Inflammatory macrophage (primary cell): ENCODE measurements at places on chromosomes 12 and 14.
A peak's percentile ranks its signal among the peaks of the same experiment; 100 is the strongest.

DNA sequence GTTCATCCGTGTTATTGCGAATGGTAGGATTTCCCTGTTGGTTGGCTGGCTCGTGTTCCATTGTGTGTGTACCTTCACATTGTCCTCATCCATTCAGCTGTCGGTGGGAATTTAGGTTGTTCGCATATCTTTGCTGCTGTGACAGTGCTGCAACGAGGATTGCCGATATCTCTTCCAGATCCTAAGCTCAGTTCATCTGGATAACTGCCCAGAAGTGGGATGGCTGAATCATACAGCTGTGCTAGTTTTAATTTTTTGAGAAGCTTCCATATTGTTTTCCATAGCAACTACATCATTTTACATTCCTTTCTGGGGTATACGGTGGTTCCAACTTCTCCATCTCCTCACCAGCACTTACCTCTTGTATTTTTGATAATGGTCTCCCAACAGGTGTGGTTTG, 292.8 kb upstream of the SFSWAP start:
- no peak for DNase-seq

DNA sequence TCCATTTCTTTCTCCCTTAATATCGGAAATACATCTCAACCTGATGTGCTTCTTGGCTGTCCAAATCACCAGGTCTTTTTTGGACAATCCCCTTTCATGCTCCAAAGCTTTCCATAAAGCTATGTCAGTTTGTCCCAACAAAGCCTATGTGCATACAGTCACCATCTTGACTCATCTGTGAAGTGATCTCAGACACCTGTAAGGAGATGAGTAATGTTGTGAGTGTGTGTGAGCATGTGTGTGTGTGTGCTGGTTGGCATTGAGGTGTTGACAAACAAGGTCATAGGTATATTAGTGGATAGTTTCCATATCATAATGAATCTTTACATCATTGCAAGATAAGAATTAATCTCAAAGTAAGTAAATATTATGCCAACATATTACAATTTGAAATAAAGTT, 1243.3 kb upstream of the SEL1L start:
- no peak for DNase-seq

GRCh38 chr14:92624764-92625163, 111.2 kb downstream of the RIN3 start:
- no peak for DNase-seq

DNA sequence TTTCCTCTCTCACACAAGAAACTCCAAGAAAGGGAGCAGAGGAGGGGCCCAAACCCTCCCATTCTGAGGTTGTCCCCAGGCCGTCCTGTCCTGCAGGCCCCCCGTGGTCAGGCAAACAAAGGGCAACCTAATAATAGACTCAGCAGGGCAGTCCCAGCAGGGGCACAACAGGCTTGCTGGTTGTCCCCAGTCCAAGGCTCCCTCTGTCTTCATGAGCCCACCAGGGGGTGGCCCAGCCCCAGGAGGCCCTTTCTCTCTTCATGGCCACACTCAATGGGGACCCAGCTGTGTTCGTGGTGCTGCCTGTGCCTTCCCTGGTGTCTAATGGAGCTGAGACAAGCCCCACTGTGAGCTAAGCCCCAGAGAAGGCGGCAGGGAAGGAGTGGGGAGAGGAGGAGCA, 359.9 kb downstream of the ADGRD1 start:
- DNase-seq: no peak

DNA sequence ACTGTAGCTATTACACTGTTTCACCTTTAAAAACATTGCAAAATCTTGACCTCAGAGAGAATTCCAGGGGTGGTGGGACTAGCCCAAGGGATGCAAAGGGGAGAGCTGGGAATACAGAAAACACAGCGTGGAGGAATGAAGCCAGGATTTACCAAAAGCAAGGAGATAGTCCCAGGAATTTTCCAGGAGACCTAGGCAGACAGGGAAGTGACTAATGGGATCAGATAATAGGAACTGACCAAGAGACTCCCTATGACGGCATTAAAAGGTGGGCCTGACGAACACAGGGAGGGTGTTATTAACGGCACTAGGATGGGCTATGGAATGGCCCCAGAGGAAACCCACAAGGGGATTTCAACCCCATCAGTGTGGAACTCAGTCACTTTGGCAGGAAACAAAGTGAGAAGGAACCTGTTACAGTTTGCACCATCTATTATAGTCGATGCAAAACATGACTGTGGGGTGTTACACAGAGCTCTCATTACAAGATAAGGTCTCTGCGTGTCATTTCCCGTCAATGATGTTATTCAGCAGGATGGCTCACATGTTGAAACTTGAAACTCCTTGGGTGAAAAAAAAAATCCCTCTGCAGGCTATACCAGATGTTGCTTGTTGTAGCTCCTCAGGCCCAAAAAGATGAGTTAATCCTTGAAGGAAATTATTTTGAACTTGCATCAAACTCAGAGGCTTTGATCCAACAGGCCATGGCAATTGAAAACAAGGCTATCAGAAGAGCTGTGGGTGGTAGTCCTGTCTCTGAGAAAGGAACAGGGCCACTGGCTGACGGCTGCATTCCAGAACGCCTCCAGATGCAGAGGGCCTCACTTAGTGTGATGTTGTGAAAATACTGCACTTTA, 58.7 kb downstream of the DRAM1 start:
- peak; percentile 15 for DNase-seq
